ENCODE measurements at places on chromosomes 11 and 22. TPM values are rescaled to one million over a fixed set of nuclear protein-coding genes. Genes with fewer than 3 reads are reported as not detected.

SCN4B gene
- total RNA-seq, result 0.13 TPM

OR8K3 gene
- not detected for total RNA-seq

TUB gene
- total RNA-seq, result 13.0 TPM

LINC01488 gene
- not detected for total RNA-seq

IFTAP gene
- 45.6 TPM for total RNA-seq

PNPLA3 gene
- total RNA-seq, result 6.4 TPM

EHF gene
- total RNA-seq, result not detected

OR6T1 gene
- not detected for total RNA-seq

CRYAB gene
- 0.29 TPM for total RNA-seq

IGF2 gene
- total RNA-seq, result 1.2 TPM

HSPB2 gene
- total RNA-seq, result not detected

ZP1 gene
- total RNA-seq, result not detected

GALR3 gene
- not detected for total RNA-seq

Measured in thoracic aorta endothelial cell (primary cell).